ENCODE measurements at places on chromosomes 5 and 9.

DNA sequence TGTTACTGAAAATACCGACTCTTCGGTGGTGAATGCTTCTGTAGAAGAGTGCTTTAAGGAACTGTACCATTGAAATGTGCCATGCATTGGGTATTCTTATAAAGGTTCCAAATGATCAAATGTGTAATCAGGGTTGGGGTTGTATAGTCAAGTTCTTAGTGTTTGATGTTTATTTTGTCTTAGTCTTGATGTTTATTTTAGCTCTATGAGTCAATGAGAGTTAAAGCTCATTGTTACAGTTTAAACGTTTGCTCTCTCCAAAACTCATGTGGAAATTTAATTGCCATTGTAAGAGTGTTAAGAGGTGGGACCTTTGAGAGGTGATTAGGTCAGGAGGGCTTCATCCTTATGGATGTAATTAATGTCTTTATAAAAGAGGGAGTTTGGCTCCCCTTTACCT is 153.0 kb downstream of the FER start:
- no peak for DNase-seq

GRCh38 chr5:143896966-143897365 is 85.0 kb downstream of the HMHB1 start:
- no peak for DNase-seq

DNA sequence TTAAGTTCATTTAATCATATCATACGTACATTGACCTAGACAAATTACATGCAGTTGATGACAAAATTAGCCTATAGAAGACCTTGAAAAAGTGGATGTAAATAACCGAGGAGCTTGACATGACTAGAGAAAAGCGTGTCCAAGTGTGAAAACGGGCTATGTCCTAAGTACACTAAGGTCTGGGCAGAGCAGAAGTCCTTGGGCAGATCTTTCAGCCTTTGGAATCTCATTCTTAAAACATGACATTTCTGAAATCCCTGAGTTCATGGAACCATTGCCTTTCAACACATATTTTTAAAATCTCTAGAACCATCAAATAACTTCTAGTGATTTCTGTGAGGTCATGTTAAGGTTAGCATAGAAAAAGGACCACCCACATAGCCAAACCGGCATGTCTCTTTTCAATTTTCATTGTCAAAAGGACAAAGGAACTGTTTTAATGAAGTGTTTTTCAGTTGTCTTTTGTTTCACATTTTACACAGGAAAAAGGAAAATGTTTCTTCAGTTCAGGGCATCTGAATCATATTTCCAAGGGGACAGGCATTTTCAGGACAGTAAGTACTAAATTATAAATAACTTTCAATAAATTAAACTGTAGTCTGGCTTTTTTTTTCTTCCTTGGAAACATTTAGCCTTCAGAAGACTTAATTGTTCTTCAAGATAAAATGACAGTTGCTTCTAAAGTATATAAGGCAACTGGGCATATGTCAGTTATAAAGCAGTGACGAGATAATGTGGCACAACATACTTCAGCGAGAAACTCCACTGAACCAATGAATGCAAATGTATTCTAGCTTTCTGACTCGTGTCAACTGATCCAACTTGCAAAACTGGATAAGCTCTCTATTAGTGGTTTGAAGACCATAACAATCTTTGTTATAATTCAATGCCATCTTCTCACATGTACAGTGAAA is 416.8 kb downstream of the NFIB start:
- DNase-seq: no peak

- DNase-seq: no peak
These were observed 20.7 kb downstream of the EHMT1 start for GRCh38 chr9:137639303-137640051.

All from WERI-Rb-1 (cell line).